ENCODE measurements at places on chromosomes 4 and X.
A peak's percentile ranks its signal among the peaks of the same experiment; 100 is the strongest.

GRCh38 chr4:101028886-101029285 lies 318.4 kb downstream of the PPP3CA start:
- no peak for DNase-seq

GRCh38 chr4:74228691-74229640 lies 71.0 kb downstream of the MTHFD2L start:
- peak; percentile 76 for DNase-seq

GRCh38 chrX:39017716-39018115 lies 216.5 kb downstream of the MID1IP1 start:
- DNase-seq: no peak

DNA sequence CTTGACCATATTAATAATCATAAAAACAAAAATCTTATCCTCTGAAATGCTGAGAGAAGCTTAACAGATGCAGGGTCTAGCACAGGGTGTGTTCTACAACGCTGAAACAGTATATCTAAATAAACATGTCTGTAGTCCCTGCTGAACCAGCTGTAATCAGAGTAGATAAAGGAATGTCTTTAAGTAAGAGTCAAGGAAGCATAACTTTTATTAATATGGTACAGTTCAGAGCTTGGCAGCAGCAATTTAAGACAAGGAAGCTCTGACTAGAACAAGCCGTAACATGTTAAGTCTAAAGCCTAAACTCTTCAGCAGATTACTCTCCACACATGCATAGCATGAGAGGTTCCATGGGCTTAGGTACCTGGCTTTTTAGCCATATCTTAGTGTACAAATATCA lies 36.1 kb downstream of the NFKB1 start:
- DNase-seq: no peak

DNA sequence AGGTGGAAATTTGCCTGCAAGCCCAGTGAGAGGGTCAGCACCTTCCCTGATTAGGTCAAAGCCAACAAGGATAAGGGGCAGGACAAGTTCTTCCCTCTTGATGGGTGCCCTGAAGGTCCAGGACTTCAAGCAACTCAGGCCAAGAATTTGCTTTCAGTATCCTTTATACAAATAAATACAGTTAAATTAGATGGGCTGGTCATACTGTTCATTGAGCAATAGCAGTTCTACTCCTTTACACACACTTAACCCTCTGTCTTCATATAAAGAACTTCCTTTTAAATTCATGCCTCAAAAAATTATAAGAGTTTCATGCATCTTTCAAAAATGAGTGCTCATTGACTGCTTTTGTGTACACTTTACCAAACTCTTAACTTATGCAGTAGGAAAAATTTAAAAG lies 392.0 kb downstream of the SPRY1 start:
- no peak for DNase-seq

DNA sequence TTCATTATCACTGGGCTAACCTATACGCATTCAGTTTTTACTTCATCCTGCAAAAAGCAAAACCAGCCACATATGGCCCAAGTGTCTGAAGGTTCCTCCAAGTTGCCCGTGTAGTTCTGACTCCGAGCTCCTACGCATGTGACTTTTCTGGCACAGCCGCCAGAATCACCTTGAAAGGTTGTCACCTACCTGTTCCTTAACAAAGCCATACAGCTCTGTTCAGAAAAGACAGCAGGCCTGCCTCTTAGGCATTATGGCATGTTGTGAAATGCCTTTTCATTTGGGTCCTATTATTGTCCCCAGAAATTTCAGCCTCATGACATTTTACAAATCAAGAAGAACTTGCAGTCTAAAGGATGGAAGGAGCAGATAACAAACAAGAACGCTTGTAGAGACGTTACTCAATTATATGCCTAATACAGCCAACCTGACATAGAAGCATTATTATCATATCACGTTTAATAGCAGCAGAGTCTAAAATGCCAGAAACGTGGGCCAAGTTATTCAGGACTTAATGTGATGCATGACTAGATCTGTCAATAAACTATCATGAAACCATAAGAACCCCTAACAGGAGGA lies 118.5 kb downstream of the RBM47 start:
- DNase-seq: no peak

GRCh38 chr4:1218634-1219565 lies 30.0 kb downstream of the CTBP1 start:
- no peak for DNase-seq

DNA sequence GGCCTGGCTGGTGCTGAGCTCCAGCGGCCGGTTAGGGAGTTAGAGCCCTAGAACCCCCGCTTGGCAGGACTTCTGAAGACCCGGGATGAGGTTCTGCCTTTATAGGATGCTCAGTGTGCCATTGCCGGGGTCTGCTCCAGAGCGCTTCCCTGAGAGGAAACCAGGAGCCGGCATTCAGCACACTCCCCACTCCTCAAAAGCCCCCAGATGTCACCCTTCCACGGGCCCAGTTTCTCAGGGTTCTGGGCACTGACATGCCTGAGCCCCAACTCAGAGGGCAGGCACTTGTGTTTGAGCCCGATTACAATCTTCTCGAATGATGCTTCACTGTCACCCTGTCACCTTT lies 6.5 kb downstream of the NKX3-2 start:
- DNase-seq: no peak

GRCh38 chr4:175805846-175806245 lies 6.2 kb downstream of the GPM6A start:
- DNase-seq: no peak

- no peak for DNase-seq
Observed at GRCh38 chr4:42492962-42493361, 95.7 kb downstream of the SHISA3 start.

- no peak for DNase-seq
Observed at GRCh38 chr4:121122661-121123060, 41.5 kb downstream of the TNIP3 start.

DNA sequence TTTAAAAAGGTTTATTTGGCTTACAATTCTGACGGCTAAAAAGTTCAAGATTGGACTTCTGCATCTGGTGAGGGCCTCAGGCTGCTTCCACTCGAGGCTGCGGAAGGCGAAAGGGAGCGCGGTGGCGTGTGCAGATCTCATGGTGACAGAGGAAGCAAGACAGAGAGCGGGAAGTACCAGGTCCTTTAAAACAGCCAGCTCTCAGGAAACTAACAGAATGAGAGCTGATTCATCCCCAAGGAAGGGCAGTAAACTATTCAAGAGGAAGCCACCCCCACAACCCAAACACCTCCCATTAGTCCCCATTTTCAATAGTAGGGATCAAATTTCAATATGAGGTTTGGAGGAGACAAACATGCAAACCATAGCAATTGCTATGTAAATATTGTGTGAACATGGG lies 2144.2 kb upstream of the AGA start:
- no peak for DNase-seq

GRCh38 chr4:153204247-153204671 lies at the start of gene TRIM2:
Gene TRIM2 (plus strand): TSS chr4:153204443. CDS start chr4:153204531, 88 bp downstream.
- no peak for DNase-seq

- no peak for DNase-seq
Observed at GRCh38 chr4:138299881-138300280, 57.7 kb upstream of the SLC7A11 start.

DNA sequence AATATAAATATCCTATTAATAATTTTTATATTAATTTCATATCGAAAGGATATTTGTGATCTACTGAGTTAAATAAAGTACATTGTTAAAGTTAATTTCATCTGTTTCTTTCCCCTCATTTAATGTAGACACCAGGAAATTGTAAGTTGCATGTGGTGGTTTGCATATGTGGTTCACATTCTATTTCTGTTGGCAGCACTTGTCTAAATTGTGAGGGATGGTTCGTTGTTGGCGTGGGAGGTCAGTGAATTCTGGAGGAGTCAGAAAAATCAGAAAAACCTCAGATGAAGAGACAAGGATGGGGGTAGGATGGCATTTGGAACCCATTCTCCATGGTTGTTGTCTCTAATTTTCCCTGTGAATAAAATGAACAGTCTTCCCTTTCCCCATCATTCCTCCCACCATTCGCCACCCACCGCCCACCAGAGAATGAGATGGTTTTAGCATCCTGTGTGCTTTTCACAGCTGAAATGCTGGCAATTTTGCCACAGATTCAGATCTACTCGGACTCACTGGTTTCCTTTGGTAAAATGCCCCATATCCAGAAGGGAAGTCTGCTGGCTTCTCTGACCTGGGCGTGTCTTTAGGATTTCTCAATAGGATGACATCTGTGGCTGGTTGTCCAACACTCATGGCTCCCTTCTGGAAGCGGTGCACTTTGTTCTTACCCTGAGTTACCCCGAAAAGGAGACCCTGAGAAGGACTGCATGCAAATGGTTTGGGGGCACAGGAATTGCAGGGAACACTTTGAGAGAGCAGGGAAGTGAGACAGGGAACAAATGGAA lies 52.3 kb downstream of the LGI2 start:
- no peak for DNase-seq

GRCh38 chr4:156931267-156931666 lies 40.3 kb downstream of the PDGFC start:
- DNase-seq: no peak

Measured in CD4-positive, alpha-beta T cell treated with Interleukin-6 for 4 hours (primary cell).